ENCODE measurements at places on chromosomes 5 and 9.
A peak's percentile ranks its signal among the peaks of the same experiment; 100 is the strongest.

- DNase-seq: peak; percentile 67
Observed at GRCh38 chr5:120096413-120096812, 367.7 kb upstream of the PRR16 start.

DNA sequence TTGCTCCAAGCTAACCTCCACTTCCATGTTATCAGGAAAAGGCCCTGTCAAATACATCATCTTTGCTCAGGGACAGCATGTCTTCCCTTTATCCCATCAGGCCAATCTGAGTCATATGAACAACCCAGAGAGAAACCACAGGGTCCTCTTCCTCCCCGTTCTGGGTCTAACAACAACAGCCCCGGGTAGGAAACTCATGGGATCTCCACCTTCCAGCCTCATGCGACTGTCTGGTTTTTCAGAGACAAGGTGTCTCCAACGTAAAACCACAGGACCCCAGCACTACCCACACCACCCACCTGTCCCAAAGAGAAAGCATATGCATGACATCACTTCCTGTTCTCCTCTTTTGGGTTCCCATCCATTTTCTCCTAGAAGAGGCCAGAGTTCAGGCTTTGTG, 217.9 kb downstream of the ENC1 start:
- DNase-seq: no peak

GRCh38 chr9:134320868-134321471, 5.3 kb upstream of the RXRA start:
- no peak for DNase-seq

DNA sequence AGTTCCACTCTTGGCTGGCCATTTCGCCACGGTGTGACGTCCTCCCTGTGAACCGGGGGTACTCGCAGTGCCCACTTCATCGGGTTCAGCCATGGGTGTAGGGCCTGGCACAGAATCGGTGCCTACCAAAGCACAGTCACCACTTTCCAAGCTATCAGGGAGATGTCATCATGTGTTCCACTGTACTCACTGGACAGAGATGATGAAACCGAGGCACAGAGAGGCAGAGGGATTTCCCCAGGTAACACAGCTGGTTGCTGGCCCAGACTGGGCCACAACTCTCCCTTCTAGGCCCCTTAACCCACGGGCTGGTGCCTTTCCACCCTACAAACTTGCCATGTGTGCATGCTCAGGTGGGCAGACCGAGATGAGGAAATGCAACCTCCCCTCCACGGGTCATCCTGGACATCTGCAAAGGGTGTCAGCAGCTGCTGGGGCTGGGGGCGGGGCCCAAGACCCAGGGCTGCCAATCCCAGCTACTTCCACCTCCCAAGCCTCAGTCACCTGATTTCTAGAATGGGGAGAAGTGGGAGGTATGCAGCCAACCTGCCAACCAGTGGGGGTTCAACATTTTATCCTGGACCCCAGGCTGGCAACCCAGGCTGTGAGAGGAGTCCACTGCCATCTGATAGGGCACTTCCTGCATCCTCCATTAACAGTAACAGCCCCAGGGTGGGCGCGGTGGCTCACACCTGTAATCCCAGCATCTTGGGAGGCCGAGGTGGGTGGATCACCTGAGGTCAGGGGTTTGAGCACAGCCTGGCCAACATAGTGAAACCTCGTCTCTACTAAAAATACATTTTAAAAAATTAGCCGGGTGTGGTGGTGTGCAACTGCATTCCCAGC, 893 bp upstream of the SH2D3C start:
- no peak for DNase-seq

- peak; percentile 73 for DNase-seq
Observed at GRCh38 chr9:12774861-12775678, at the start of gene LURAP1L. TSS of gene LURAP1L (plus strand) at chr9:12775020. CDS start at chr9:12775716, 696 bp downstream.

DNA sequence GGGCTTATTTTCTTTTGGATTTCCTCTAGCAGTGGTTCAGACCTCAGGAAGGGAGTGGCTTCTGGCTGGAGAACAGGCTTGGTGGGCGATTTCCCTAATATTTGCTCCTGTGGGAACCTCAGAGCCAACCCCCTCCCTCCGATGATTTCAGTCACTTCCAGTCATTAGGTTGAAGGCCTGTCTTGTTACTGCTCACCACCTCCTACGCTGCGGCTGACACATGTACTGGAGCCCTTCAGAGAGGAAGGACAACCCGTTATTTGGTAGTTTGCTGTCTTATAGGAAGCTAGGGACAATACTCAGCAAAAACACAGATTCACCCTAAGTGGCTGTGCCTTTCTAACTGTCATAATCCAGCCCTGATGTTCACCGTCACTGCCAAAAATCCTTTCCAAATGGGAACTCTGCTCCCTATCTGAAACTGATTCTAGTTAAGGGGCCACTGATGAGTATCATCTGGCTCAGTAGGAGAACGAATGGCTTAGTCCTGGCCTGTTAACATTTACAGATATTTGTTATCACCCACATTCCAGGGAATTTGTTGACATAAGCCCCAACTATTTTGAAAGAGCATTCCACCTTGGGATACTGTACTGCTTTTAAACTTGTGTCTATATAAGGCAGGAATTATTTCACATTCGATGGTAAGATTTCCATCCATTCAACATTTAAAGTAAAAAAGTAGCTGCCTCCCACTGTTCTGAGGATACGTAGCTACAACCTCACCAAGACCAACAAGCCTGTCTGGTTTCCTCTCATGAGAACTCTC, 29.3 kb upstream of the ANKH start:
- peak; percentile 60 for DNase-seq

DNA sequence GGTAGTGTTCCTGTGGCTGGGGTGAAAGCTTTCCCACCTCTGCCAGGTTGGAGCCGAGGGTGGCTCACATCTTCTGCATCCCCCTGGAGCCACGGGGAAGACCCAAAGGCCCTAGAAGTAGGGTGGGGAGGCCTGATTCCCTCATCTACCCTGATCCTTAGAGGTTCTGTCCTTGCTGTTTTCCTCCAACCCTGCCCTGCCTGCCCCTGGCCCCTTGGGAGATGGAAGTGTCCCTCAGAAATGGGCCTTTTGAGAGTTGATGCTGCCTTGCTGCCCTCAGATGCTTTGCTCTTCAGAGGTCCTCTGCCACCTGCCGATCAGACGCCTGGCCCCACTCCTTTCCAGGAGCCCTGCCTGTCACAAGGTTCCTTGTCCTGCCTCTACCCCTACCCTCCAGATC, 6.3 kb downstream of the CCL19 start:
- no peak for DNase-seq

DNA sequence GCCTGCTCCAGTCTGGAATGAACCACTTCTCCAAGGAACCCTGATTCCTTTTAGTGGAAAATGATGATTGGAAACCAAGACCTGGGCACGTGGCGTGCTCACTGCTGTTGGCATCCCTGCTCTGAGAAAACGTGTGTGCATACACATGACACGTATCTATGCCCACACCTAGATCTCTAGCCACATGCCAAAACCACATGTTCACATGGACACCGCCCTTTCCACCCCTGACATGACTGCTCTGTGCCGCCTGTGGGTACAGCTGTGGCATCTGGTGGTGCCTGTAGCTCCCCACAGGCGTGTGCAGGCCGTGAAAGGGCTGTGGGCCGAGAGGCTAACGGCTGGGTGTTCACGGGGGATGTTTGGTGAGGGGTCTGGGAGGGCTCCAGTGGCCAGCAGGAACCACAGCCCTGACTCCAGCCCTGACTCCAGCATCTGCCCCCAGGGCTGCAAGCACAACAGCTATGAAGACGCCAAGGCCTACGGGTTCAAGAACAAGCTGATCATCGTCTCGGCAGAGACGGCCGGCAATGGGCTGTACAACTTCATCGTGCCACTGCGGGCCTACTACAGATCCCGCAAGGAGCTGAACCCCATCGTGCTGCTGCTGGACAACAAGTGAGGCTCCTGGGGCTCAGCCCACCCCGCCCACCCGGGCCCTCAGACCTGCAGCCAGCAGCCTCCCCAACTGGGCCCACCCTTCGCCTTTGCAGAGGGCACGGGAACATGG, 75.1 kb downstream of the KCNT1 start:
- no peak for DNase-seq

DNA sequence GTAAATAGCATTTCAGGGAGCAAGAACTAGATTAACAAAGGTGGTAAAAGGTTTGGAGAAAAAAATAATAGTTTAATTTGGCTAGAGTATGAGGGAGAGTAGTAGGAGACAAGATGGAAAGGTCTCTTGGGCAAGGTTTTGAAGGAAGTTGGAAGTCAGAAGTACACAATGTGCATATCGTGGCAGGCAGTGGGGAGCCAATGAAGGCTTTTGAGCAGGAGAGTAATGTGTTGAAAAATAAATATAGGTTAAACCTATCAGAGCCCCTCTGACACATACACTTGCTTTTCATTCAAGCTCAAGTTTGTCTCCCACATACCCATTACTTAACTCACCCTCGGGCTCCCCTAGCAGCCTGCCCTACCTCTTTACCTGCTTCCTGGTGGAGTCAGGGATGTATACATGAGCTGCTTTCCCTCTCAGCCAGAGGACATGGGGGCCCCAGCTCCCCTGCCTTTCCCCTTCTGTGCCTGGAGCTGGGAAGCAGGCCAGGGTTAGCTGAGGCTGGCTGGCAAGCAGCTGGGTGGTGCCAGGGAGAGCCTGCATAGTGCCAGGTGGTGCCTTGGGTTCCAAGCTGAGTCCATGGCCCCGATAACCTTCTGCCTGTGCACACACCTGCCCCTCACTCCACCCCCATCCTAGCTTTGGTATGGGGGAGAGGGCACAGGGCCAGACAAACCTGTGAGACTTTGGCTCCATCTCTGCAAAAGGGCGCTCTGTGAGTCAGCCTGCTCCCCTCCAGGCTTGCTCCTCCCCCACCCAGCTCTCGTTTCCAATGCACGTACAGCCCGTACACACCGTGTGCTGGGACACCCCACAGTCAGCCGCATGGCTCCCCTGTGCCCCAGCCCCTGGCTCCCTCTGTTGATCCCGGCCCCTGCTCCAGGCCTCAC, at the start of gene CA9:
TSS of gene CA9 (plus strand) at position 797 of the 893 bp plus-strand sequence. CDS start at position 829, 32 bp downstream.
- peak; percentile 57 for DNase-seq

DNA sequence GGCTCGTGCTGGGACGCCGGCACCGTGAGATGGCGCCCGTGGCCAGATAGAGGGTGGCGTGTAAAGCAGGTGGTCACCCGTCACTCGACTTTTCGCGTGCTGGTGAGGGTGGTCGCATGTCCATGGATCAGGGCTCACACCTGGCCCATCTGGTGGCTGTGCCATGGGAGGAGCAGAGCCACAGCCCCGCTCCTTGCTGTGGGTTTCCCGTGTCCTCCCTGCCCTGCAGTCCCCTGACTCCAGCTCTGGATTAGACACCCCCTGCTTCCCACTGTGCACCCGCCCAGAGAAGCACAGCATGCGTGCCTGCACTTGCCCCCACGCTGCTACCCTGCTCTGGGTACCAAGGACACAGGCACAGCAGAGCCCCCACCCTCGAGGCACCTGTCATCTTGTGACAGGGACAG, 1.8 kb upstream of the TMEM250 start:
- no peak for DNase-seq

DNA sequence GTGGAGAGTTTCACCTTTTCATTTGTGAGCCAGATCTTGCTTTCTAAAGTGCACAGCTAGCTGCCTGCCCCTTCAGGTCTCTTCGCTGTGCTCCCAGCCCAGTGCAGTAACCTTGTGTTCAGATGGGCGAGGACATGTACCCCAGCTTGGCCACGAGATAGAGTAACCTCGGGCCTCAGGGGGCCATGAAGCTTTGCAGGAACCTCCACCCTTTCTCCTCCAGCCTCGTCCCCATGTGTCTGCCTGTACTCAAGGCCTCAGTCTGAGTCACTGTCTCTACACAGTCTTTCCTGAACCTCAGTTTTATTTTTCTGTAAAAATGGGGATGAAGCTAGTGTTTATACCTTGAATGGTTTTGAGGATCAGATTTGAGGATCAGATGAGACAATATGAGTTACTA, 37.9 kb downstream of the ERGIC1 start:
- no peak for DNase-seq

DNA sequence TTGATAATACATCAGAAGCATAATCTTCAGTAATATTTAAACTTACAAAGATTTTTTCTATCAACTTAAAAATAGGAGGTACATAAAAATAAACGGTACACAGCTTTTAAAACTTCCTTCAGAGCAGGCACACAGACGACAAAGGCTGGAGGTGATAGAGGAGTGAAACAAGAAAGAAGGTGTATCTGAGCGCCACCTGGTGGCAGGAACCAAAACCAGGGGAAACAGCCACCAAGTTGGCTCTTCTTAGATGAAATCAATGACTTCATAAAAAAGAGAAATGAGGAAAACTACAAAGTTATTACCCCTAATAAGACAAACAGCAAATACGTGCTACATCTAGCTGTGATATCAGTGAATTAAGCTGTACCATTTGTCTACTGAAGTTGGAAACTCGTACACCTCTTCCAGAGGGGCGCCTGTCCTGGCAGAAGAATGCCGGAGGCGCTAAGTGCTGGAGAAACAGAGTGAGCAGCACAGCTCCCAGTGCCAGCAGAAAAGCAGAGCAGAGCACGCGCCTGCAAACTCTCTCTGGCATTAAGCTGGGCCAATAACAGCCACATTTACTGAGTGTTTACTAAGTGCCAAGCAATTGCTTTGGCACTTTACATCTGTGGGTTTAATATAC, 85.9 kb downstream of the SETX start:
- peak; percentile 61 for DNase-seq

DNA sequence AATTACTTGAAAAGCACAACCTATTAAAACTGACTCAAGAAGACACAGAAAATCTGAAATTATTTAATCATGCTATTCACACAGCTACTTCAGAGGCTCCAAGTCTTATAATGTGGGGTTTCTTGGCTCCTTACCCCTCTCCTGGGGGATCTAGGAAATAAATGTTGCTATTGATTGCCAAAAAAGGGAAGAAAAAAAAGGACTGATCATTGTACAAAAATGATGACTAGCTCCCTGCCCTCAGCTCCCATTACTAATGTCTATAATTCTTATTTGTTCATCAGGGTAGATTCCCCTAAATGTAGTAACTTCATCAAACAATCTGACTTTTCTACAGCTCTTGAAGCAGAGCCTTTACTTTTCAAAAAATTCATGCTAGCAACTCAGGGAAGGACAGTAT, 3.3 kb upstream of the SMC5 start:
- DNase-seq: peak; percentile 28

DNA sequence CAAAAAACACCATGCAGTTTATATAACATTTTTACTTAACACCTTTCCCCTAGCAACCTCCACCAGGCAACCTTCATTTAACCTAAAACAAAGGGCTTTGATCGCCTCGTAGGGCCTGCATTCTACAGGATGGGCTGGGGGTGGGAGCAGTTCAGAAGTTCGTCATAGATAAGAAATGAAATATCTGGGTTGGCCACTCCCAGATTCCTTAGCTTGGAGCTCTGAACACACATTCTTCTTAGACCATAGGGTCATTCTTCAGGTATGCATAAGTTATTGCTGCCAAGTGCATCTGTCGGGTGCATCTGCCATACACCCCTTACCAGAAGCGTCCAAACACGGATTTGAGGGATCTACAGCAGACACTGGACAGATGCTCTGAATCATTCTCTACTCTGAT, 4.3 kb upstream of the SLC22A5 start:
- DNase-seq: peak; percentile 93

Data from EL (cell line).